Stimulated activated CD4-positive, alpha-beta T cell treated with anti-CD3 and anti-CD28 coated beads, Interleukin-15, amount 100 ng/mL, for 1 hour (primary cell): ENCODE measurements at places on chromosomes 3 and 15.

DNA sequence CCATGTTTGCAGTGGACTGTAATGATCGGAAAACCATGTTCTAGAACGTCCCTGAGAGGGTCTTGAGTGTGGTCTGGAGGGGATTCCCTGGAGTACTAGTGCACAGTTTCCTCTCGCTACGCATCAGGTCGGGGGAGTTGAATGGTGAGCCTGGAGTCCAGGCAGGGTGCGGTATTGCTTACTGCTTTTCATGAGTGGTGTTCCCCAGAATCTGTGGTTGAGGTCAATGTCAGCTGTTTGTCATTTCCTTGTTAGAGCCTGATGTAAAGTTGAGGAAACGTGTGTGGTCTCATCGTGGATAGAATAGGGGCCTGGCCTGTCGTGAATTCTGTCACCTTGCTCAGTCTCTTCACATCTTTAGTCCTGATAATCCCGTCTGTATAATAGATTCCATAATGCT is 328.2 kb upstream of the LRRFIP2 start:
- no peak for DNase-seq

- DNase-seq: no peak
Observed at GRCh38 chr3:119700920-119701734, 1.7 kb upstream of the CFAP91 start.

- DNase-seq: no peak
Observed at GRCh38 chr15:91104111-91104510, 4.1 kb downstream of the SV2B start.

DNA sequence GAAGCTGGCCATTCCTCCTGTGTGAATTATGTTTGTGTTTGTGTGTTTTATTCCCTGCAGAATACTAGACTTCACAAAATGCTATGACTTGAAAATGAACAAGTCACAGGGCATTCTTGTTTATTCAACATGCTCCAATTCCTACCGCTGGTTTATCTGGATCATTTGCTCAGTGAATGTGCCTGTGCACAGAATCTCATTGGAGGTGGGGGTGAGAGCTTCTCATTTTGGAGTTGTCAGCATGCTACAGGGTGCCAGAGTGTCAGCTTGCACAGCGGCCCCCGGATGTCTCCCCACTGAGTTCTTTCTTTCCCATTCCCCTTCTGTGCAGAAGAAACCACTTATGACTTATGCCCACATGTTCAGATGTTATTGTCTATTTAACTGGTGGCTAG is 428.7 kb downstream of the ROBO2 start:
- DNase-seq: no peak

- DNase-seq: no peak
Observed at GRCh38 chr15:73685981-73686380, 1.8 kb downstream of the CD276 start.
